AG04449 (cell line): ENCODE measurements at places on chromosomes 11 and 22.

GRCh38 chr22:46031557-46031956 is 54.6 kb upstream of the WNT7B start:
- DNase-seq: no peak

DNA sequence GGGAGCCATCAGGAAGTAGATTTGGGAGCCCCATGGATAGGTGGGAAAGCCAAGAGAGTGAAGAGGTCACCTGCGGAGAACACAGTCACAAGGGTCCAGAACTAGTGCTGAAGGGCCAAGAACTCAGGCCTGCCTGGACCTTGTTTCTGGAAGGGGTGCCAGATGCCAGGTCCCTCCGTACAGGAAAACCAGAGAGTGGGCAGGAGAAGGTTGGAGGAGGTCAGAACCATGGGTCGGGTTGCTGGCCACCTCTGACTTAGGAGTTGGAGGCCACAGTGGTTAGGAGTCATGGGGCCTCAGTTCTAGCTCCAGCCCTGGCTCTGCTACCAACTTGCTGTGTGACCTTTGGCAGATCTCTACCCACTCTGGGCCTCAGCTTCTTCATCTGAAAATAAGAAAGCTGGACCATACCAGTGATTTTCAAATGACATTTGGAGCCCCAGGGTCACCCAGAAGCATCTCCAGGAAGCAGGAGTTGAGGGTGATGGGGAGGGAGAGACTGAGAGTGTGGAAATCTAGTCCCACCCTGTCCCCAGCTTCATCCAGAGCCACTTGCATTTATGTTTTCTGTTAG is 20.8 kb upstream of the TUB start:
- DNase-seq: no peak

GRCh38 chr22:19226428-19226827 is 47.9 kb upstream of the SLC25A1 start:
- DNase-seq: no peak

DNA sequence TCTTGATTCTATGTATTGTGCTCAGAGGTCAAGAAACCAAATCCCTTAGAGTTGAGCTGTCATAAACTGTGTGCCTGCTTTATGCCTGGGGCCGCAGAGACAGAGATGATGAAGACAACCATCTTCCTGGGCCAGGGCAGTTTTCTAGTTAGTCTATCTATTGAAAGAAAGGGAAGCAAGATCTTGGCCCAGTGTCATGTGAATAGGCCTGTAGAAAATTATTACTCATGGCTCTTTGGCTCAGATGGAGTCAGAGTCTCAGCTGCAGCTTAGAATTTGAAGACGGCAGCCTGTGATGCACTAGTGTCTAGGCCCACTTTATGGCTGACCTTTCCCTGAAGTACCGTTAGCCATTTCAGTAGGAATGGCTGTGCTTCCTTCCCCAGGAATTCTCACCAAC is 112.0 kb downstream of the DBX1 start:
- no peak for DNase-seq

DNA sequence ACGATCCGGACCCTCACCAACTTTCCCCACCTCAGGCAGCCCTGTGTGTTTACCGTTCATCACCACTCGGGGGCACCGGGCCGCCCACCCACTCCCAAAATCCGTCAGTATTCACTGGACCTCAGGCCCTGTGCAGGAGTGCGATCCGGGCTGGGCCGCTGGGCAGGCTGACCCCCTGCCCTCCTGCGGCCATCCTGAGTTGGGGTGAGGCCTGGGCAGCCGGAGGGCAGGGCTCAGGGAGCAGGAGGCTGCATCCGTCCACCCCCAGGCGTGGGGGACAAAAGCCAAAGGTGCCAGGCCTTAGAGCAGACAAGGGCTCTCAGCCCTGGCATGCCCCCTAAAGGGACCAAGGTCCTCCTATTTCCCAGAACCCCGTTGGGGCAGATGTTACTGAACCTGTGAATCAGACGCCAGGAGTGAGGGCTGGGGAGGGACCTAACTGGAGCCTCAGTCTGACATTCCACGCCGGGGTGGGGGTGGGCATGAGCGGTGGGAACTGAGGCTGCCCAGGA is 16.8 kb upstream of the TMEM191C start:
- no peak for DNase-seq

GRCh38 chr11:119356349-119357031 is 10.0 kb upstream of the MFRP start:
- DNase-seq: no peak

GRCh38 chr11:130473795-130474377 is 25.4 kb downstream of the ADAMTS15 start:
- no peak for DNase-seq

- DNase-seq: no peak
Measured at GRCh38 chr11:47589977-47590861, 3.7 kb downstream of the FAM180B start.

GRCh38 chr11:33734441-33735270 is 1.6 kb downstream of the CD59 start:
- DNase-seq: no peak

- no peak for DNase-seq
Measured at GRCh38 chr22:45942344-45942743, 34.6 kb downstream of the WNT7B start.

- no peak for DNase-seq
Measured at GRCh38 chr11:117579161-117579560, 217.9 kb downstream of the DSCAML1 start.

GRCh38 chr22:25770333-25770732 is 28.3 kb downstream of the MYO18B start:
- no peak for DNase-seq

DNA sequence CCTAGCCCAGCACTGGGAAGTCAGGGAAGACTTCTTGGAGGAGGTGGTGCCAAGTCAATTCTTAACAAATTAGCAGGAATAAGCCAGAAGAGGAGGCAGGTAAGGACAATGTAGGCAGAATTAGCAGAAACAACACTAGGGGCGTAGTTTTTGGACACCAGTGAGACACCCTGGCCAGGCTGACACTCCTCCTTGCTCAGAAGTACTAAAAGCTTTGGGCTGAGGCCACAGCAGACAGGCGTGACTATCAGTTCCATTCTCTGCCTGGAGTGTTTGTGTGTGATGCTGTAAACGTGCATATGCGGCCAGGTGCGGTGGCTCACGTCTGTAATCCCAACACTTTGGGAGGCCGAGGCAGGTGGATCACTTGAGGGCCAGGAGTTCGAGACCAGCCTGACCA is 36.0 kb downstream of the PHF21B start:
- no peak for DNase-seq

DNA sequence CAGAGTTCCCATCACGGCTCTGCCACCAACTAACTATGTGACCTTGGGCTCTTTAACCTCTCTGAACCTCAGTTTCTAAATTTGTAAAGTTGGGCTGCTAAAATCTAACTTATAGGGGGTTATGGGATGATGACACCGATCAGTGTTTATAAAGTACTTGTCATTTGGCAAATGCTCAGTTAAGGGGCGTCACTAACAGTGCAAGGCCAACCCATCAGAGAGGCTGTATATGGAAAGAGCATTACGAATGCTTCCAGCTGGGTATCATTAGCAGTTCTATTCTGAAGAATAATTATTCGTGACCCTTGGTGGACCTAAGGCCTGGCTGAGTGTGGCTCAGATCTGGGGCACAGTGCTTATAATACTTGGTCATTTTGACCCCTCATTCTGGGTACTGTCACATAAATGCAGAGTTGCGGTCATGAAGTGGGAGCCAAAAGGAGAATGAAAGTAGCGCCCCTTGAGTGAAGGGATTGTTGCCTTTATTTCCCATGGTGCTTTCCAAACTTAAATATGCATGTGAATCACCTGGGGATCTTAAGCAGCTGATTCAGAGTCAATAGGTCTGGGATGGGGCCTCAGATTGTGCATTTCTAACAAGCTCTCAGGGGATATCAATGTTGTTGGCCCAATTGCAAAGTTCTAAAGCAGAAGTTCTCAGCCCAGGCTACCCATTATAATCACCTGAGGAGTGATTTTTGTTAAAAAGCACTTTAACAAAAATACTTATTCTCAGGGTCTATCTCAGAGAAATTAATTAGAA is 115.8 kb downstream of the CSNK2A3 start:
- DNase-seq: no peak

- DNase-seq: no peak
Measured at GRCh38 chr11:117701781-117702180, 95.2 kb downstream of the DSCAML1 start.

DNA sequence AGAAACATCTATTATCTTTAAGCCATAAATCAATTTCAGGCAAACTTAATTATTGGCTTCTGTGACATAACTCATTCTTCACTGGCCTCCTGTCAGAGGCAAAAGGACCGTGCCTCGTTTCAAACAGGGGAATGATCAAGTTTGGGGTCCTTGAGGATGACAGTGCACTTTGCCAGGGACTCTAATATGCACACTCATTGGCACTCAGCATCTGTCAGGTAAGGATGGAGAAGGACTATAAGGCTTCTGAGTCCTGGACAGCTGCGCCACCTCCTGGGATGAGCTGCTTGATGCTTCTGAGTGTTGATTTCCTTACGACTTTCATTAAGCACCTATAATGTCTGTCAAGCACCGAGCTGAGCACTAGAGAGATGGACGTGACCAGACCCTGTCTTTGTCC is 20.2 kb downstream of the BPIFC start:
- no peak for DNase-seq

DNA sequence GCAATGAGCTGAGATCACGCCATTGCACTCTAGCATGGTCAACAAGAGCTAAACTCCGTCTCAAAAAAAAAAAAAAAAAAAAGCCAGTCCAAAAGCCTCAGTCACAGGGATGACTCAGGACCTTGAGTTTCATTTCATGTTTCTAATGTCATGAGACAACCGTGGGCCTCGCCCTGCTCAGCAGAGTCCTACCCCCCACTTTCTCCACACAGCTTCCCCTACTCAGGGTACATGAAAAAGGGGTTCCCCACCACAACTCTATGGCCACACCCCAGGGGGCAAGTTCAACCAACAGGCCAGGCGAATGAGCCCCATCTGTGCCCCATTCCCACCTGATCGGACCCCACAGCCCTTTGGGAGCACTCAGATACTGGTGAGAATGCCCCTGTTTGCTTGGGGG is 24.3 kb upstream of the ADA2 start:
- no peak for DNase-seq

DNA sequence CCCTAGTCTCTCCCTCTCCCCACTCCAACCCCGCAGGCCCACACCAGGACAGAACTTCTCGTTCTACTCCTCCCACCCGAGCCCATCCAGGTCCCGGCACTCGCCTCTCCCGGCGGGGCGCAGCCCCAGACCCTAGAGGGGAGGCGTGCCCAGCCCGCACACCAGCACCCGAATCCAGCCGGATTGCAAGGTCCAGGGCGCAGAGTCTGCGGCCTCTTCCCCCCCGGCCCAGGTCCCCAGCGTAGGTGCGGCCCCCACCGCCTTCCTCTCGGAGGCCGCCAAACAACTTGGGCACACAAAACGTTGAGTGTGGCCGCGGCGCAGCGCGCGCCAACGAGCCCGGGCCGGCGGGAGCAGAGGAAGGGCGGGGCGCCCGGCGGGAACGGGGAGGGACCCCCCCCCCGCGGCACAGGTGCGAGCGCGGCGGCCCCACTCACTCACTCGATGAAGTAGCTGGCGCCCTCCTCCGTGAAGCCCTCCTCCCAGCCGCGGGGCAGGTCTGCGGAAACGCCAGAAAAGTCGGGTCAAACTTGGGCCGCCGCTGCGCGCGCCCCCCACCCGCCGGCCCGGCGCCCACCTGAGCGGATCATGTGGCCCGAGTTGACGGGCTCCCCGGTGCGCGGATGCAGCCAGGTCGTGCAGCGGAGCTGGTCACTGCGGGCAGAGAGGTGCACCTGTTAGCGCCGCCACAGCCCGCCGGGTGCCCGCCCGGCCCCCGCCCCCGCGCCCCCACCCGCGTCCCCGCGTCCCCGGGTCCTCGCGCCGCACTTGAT is 480 bp downstream of the PLEKHA7 start:
- no peak for DNase-seq

DNA sequence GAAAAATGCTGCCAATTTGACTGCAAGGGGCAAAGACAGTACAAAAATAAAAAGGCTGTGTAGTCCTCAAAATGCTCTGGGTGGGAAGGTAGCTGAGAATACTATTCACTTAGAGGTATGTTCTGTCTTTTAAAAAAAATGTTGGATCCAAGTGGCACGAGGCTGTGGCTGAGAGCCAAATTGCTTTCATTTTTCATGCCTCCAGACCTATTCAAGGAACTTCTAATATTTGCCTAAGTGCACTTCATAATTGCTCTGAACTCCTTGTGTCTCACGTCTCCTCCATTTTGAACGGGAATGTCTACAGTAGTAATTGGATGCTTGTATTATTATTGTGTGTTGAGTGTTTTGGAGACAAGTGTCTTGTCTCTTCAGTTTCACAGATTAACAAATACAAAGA is 19.1 kb upstream of the SLC22A25 start:
- DNase-seq: no peak

GRCh38 chr11:2443881-2444820 is at the start of gene TRPM5:
TRPM5 (minus strand) TSS chr11:2444514; CDS start chr11:2423036, 21,478 bp downstream.
- DNase-seq: no peak

DNA sequence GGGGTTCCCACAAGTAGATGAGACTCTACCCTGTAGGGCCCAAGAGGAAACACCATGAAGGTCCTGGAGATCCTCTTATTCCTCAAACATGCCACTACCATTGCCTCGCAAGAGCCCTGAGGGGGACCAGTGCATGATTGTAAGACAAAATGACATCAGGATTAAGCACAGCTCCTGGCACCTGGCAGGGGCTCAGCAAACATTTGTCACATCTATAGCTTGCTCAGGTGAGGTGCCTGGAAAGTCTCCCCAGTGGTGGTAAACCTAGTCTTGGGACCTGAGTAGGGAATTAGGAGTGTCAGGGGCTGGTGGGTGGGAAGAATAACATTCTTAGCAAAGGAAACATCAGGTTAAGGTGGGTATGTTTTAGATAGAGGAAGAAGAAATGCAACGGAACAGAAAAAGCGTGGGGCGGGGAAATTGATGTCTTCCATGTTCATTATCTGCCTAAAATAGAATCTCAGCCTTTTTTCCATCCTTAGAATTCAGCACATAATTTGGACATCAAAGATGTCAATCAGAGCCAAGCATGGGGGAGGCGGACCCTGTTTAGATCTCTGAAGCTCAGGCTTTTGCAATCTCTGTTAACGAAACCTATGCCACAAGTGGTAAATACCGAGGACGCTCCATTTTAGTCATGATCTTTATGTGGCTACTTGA is 924 bp downstream of the YPEL1 start:
- no peak for DNase-seq

- DNase-seq: no peak
Measured at GRCh38 chr11:8002676-8003075, 15.5 kb downstream of the EIF3F start.

- DNase-seq: no peak
Measured at GRCh38 chr22:26476705-26477340, 6.8 kb downstream of the HPS4 start.

- DNase-seq: no peak
Measured at GRCh38 chr11:59555601-59556114, 44.3 kb downstream of the OR4D9 start.

GRCh38 chr11:116691771-116692177 is 81.0 kb downstream of the BUD13 start:
- no peak for DNase-seq
